ENCODE measurements at places on chromosomes 7 and 10.

DNA sequence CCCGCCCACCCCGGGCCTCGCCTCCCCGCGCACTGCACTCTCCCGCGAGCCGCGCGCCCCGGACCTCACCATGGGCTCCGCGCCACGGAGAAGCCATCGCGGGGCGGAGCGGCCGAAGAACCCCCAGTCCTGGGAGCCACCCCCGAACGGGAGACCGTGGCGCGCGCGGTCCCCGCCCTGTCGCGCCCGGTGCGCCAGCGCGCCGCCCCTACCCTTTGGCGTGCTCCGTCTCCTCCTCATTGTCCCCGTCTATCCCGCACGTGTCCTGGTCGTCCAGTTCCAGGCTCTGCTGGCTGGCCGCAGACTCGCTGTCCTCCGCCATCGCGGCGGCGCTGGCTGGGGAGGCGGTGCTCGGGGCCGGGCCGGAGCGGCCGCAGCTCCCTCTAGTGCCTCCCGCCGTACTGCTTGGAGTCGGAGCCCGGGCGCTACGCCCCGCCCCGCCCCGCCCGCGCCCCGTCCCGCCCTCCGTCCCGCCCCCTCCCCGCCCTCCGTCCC, at the start of gene NMT2:
Gene NMT2, minus strand, starts transcription at position 403 of the 495 bp plus-strand sequence. Its CDS starts 81 bp downstream, at position 322.
- peak within 1 kb of the TSS; percentile 99 for H3K4me3 ChIP-seq
- no peak for DNase-seq
- H3K27me3 ChIP-seq, result no peaks in the 10 kb centered on the region
- no peaks in the 10 kb centered on the region for H3K36me3 ChIP-seq

DNA sequence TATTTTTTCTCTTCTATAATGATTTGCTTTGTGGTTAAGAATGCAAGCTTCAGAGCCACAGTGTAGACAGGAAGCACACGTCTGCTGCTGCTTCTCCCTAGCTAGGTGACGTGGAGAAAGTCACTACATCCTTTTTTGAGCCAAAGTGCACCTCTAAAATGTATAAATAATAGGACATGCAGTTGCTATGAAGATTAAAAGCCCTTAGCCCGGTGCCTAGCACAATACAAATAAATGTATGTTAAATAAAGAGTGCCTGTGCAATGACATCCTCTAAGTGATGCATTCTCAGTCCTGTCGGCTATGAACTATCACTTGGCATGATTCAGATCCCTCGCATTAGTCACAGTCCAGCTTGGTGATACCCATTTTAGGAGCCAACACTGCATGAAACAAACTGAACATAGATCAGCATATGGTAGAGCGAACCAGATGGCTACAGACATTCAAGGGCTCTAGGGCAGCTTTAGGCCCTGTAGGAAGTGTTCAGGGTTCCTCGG, 4.8 kb upstream of the TRDMT1 start:
- H3K27ac ChIP-seq, result peak overlapping the region; percentile 39
- H3K36me3 ChIP-seq, result no peaks in the 10 kb centered on the region
- DNase-seq, result no peak
- H3K4me1 ChIP-seq, result peaks cover 15% of the 10 kb centered on the region
- no peaks in the 10 kb centered on the region for H3K27me3 ChIP-seq
- no peak overlapping the region for H3K4me3 ChIP-seq

DNA sequence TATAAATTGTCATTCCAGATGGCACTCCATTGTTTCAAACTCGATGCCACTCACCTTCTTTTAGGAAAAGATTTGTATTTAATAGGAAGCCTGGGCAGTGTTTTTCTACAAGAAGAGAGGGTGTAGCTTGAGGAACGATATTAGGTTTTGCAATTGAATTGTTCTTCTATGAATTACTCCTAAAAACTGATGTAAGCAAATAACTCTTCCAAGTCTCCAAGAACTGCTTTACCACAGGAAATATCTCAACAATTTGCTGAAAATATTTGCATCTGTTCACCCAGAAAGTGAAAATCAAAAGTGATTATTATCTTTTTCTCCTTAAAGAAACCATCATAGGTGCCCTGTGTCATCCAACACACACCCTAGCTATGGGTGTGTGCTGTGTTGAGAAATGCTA, 261.3 kb upstream of the MEOX2 start:
- no peak overlapping the region for H3K4me3 ChIP-seq
- no peaks in the 10 kb centered on the region for H3K27me3 ChIP-seq
- DNase-seq, result no peak
- H3K4me1 ChIP-seq, result peaks cover 3% of the 10 kb centered on the region
- H3K27ac ChIP-seq, result no peak overlapping the region
- no peaks in the 10 kb centered on the region for H3K36me3 ChIP-seq

GRCh38 chr10:112295853-112296830, 12.9 kb downstream of the TECTB start:
- no peak overlapping the region for H3K4me3 ChIP-seq
- no peaks in the 10 kb centered on the region for H3K27me3 ChIP-seq
- DNase-seq, result no peak
- peaks cover 13% of the 10 kb centered on the region for H3K4me1 ChIP-seq
- no peaks in the 10 kb centered on the region for H3K36me3 ChIP-seq
- no peak overlapping the region for H3K27ac ChIP-seq

- no peaks in the 10 kb centered on the region for H3K36me3 ChIP-seq
- H3K4me3 ChIP-seq, result no peak overlapping the region
- H3K27me3 ChIP-seq, result no peaks in the 10 kb centered on the region
- H3K4me1 ChIP-seq, result no peaks in the 10 kb centered on the region
- peak; percentile 2 for DNase-seq
- no peak overlapping the region for H3K27ac ChIP-seq
Measured at GRCh38 chr10:79340646-79341244, 6.5 kb upstream of the PPIF start.

DNA sequence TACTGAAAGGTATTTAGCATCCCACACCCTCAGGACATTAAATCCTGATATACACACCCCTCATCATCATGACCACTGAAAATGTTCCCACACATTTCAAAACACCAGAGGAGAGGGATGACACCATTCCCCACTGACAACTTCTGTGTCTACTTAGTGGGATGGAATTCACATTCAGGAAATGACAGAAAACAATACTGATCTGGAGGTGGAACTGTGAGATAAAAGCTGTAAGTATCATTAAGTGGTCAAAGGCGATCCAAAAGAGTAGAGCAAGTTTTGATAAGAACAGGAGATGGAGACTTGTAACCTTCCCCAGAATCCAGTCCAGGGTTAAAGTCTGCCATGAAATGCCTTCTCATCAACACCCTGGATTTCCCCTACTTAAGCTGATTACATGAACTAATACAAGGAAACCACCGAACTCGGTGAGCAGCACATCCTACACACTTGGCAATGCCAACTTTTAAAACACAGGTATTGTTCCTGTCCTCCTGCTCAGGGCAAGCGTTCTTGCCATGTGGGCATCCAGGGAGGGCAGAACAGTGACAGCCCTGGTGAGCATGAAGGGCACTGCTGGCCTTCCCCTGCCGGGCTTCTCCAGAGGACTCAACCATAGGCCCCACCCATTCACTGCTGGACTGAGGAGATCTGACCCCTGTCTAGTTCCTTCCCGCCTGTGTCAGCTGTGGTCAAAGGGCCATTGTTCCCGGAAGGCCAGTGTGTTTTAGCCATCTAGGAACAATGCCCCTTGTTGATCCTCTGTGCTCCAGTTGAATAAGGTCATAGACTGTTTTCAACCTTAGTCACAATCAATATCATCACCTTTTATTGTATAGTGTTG, 85.0 kb downstream of the SGMS1 start:
- peaks cover 7% of the 10 kb centered on the region for H3K4me1 ChIP-seq
- H3K4me3 ChIP-seq, result no peak overlapping the region
- H3K36me3 ChIP-seq, result no peaks in the 10 kb centered on the region
- H3K27me3 ChIP-seq, result no peaks in the 10 kb centered on the region
- DNase-seq, result no peak

GRCh38 chr10:78336402-78336791, 302.7 kb downstream of the RPS24 start:
- H3K36me3 ChIP-seq, result no peaks in the 10 kb centered on the region
- no peak overlapping the region for H3K4me3 ChIP-seq
- H3K27me3 ChIP-seq, result no peaks in the 10 kb centered on the region

DNA sequence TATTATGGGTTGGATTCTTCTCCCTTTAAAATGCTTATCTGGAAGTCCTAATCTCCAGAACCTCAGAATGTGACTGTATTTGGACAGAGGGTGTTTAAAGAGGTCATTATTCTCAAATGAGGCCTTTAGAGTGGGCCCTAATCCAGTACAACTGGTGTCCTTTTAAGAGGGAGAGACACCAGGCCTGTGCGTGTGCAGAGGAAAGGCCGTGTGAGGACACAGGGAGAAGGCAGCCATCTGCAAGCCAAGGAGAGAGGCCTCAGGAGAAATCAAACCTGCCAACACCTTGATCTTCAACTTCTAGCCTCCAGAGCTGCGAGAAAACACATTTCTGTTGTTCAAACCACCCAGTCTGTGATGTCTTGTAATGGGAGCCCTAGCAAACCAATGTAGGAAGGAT, 235.4 kb upstream of the MYO3A start:
- no peaks in the 10 kb centered on the region for H3K27me3 ChIP-seq
- no peak for DNase-seq
- no peaks in the 10 kb centered on the region for H3K4me1 ChIP-seq
- H3K4me3 ChIP-seq, result no peak overlapping the region
- no peak overlapping the region for H3K27ac ChIP-seq

DNA sequence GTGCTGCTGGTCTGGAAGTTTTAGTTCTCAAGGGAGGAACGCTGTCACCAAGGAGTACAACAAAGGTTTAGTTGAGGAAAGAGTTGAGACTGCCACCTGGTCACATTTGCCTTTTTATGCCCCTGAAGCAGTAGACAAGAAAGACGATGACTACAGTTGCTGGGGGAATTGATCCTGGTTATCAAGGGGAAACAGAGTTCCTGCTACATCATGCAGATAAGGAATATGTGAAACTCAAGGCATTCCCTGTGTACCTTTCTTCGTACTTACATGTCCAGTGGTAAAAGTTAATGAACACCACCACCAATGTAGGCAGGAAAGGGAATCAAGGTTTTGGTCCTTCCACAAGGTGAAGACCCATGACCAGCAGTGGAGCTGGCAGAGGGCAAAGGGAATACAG, 31.8 kb downstream of the SLC35B4 start:
- H3K36me3 ChIP-seq, result no peaks in the 10 kb centered on the region
- no peaks in the 10 kb centered on the region for H3K27me3 ChIP-seq
- no peak overlapping the region for H3K4me3 ChIP-seq
- DNase-seq, result no peak
- peaks cover 14% of the 10 kb centered on the region for H3K4me1 ChIP-seq

DNA sequence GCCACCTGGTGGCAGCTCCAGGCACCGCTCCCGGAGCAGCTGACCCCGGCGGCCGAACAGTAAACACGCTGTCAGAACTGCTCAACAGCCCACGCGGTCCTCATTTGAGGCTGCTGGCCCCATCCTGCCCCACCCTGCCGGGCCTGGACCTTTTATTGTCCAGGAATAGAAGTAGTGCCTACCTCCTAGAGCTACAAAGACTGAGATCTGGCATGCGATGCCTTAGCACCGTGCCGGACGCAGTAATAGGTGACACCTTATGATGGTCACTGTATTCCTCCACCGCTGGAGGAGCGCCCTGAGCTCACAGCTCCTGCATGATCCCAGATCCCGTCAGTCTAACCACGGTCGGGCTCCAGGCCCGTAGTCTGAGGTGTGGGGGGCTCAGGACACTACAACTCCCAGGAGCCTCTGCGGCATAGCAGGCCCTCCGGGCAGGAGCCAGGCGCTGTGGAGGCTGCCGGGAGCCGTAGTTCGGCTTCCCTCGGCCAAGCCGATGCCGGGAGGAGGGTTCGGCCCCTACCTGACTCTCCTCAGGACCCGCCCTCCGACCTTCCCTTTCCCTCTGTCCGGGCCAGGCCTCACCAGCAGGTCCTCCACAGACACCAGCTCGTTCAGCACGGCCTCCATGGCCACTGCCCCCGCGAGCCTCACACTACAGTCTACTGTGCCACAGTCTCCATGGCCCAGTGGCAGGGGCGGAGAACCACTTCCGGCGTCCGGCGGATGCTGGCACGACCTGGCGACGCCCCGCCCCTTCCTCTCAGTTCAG, at the start of gene FIS1:
Gene FIS1, minus strand, starts transcription at position 707 of the 772 bp plus-strand sequence. Its CDS starts 77 bp downstream, at position 630.
- peak; percentile 95 for DNase-seq
- H3K27ac ChIP-seq, result peak within 1 kb of the TSS; percentile 93
- peaks cover 3% of the 10 kb centered on the region for H3K36me3 ChIP-seq

DNA sequence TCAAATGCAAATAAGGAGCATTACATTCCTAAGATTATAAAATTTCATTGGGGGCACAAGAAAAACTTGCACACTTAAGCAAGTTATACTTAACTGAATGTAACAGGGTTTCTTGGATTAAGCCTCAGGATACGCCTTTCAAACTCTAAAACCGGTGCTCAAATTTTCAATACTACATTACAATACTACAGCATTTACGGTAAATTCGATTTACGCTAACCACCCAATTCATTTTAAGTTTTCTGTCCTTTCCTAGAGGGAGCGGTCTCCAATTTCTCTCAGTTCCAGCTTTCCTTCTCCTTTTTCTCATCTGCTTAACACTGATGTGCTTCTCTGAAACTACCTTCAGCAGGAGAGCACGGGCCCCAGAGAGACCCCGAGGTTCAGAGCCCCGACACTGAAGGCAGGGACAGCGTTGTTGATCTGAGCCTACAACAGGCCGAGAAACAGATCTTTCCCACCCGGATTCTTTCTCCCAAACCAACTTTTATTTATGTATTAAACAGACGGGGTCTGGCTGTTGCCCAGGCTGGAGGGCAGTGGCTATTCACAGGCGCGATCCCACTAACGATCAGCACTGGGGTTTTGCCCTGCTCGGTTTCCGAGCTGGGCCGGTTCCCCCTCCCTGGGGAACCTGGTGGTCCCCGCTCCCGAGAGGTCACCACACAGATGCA, 798 bp downstream of the ZNF425 start:
- H3K27ac ChIP-seq, result peak overlapping the region; percentile 93
- H3K36me3 ChIP-seq, result no peaks in the 10 kb centered on the region

DNA sequence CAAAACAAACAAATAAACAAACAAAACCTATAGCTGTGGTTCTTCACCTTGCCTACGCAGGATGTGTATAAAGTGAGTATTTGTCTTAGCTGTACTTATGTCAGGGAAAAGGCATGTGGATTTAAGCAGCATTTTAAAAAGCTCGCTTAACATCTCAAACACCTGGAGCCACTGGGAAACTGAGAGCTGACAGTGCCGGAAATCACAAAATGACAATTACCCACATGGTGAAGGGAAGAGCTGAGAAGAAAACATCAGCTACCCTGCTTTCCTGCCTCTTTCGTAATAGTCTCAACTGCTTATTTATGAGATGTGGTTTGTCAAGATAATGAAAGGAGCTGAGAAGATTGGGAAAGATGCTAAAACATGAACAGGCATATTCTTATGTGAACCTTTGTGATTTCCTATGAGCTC, 31.1 kb upstream of the MSMB start:
- no peaks in the 10 kb centered on the region for H3K27me3 ChIP-seq
- H3K4me3 ChIP-seq, result no peak overlapping the region
- no peak overlapping the region for H3K27ac ChIP-seq
- no peaks in the 10 kb centered on the region for H3K4me1 ChIP-seq
- DNase-seq, result no peak

DNA sequence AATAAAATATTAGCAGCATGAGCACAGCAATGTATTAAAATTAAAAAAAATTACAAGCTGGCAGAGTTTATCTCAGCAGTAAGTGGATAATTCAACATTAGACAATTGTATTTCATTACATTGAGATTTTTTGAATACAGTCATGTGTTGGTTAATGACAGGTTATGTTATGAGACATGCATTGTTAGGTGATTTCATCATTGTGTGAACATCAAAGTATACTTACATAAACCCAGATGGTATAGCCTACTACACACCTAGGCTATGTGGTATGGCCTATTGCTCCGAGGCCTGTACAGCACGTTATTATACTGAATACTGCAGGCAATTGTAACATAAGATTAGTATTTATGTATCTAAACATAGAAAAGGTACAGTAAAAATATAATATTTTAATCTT, 29.7 kb downstream of the CCDC6 start:
- H3K27me3 ChIP-seq, result no peaks in the 10 kb centered on the region
- H3K4me3 ChIP-seq, result no peak overlapping the region
- H3K36me3 ChIP-seq, result no peaks in the 10 kb centered on the region
- peaks cover 13% of the 10 kb centered on the region for H3K4me1 ChIP-seq

GRCh38 chr10:115992236-115992986, 280.6 kb downstream of the GFRA1 start:
- no peaks in the 10 kb centered on the region for H3K36me3 ChIP-seq
- H3K4me1 ChIP-seq, result no peaks in the 10 kb centered on the region
- H3K27me3 ChIP-seq, result no peaks in the 10 kb centered on the region
- no peak overlapping the region for H3K27ac ChIP-seq
